EL (cell line): ENCODE measurements at places on chromosomes 6 and 20.
A peak's percentile ranks its signal among the peaks of the same experiment; 100 is the strongest.

DNA sequence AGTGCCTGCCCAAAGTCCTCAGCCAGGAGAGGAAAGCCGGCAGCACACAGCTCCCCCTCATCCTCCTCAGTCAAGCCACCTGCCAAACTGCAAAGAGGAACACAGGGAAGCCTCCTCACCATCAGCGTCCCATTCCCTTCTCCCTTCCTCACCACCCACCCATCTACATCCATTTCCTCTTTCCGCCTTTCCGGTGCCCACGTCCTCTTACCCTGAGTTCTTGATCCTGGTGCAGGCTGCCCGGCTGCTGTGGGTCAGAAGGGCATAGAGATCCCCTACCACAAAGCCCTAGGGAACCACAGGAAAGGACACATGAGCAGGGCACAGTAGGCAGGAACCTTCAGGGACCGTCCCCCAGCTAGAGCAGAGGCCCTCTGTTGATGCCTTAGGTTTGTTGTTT lies 6.0 kb downstream of the GNMT start:
- DNase-seq, result no peak

DNA sequence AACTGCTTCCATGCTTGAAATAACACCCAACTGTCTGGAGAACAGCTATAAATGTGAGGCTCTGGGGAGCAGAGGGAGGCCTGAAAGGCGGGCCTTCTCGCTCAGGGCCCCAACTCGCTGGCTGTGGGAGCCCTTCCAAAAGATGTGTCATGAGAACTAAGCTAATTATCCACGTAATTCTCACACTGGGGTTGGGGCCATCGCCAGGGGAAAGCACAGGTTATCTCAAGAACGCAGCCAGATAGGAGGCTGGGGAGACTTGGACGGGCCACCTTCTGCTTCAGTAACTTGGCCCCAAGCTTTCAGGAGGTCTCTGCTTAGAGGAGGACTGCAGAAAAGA lies 1.6 kb downstream of the PXDC1 start:
- peak; percentile 84 for DNase-seq

- no peak for DNase-seq
These were observed 88.7 kb upstream of the SCP2D1 start for GRCh38 chr20:18724788-18725464.

DNA sequence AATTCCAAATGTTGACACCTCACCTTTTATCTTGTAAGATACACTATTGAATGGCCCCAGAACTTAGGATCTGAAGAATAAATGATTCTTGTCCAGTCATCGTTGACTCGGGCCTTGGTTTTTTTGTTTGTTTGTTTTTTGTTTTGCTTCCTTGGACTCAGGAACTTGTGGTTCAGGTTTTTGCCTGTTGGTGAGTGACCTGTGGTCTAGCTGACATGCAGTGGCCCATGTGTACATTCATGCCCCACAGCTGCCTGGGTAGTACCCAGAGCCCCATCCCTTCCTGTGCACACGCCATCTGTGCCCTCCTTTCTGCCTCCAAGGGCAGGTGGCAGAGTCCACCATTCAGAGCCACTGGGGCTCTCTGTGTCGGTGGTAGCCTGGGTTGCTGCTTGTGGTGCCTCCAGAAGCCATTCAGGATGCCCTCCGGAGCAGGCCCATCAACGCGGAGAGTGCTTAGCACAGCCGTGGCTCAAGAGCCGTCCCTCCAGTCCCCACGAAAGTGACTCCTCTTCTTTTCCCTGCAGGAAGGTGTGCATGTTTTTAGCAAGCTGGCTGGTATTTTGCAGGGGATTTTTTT lies 85.9 kb downstream of the SYNJ2 start:
- no peak for DNase-seq

GRCh38 chr6:137949686-137950390 lies 82.8 kb downstream of the TNFAIP3 start:
- no peak for DNase-seq

DNA sequence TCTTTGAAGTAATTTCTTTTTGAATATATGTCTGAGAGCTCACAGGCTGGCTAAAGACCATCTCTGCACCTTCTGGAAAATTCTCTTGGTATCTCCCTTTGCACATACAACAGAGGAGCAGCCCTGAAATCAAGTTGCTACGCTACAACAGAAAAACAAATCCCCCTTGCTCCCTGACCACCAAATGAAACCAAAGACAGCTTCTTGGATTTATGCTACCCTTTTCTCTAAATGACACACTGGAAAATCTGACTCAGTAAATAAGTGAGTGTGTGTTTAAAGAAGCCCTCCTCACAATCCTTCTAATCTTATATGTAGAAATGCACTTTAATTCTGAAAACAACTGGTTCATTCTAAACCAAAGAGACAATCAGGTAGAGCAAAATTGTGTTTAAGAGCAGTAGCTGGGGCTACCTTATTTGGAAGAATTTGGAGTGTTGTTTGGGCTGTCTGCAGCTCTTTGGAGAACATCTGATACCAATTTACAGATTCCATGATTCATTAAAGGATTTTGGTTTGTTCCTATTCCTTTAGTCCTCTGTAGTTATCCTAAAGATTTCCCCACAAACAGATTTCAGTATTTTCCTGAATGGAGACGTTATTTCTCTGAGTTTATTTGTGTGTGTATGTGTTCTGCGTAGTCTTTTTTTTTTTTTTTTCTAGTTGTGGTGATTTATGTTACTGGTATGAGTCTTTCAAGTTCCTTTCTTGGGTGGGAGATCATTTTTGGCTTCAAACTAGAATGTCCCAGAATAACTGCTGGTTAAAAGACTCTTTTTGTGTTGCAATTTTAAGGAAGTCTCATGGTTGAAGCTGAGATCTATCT lies 36.4 kb upstream of the UTRN start:
- DNase-seq, result peak; percentile 63

- DNase-seq, result no peak
These were observed 2.2 kb downstream of the RGS19 start for GRCh38 chr20:64077094-64077493.

DNA sequence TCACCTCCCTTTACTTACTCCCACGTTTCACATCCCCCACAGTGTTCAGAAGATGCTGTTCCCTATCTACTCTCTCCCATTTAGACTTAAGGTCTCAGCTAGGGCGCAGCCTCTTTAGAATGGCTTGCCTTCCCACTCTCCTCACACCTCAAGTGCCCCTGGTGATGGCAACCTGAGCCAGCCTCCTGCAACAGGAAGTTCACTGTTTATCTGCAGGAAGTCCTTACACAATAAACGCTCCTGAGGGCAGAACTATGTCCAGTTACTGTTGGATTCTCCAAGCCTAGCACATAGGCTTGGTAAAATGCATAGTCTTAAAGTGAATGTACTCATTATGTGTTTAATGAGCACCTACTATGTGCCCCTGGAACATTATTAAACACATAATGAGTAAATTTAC lies 21.9 kb upstream of the RAB22A start:
- no peak for DNase-seq

DNA sequence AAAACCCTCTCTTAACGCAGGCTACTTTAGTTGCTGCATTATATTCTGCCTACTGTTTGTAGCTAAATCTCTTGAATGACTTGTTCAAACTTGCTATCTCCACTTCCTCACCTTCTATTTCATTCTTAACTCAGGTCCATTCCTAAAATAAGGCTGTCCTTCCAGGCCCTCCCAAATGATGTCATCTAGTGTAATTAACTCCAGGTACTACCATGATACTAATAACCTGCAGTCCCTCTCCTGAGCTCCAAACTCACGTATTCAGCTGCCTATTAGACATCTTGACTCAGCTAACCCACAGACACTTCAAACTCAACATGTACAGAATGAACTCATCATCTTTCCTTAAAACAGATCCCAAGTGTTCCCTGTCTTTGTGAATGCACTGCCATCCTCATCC lies 10.5 kb upstream of the TOP1 start:
- DNase-seq, result no peak

DNA sequence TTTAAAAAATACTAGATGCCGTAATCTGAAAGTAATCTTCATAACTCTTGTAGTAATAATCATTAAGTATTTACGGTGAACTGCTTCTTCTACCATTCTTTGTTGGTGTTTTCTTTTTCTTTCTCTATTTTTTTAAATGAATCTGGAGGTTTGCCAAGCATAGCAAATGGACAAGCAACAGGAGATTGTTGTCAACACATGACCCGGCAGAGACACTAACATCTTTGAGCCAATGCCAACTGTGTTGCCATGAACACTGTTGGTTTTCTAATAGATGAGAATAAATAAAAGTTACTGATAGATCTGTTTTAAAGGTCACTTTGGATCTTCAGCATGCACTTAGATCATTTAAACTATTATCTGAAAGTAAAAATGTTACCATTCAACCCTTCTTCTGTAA lies 523.6 kb upstream of the EYS start:
- DNase-seq, result no peak

- peak; percentile 70 for DNase-seq
These were observed 288.1 kb upstream of the PRDM1 start for GRCh38 chr6:105797983-105798453.

DNA sequence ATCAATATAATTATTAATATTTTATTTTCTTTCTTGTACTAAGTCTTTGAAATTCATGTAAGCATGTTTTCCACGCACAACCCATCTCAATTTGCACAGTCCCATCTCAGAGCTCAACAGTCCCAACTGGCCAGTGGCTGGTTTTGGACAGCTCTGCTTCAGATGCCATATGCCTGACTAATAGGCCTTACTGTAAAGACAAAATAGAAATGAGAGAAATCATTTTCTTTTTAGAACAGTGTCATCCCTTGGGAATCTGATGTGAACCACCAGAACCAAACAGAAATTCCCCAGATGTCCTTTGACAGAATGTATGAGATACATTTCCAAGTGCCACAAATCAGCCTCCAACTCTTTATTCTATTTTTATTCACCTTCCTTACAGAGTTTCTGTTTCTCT lies 338.9 kb downstream of the ESR1 start:
- peak; percentile 86 for DNase-seq

GRCh38 chr6:341914-342831 lies 49.4 kb upstream of the IRF4 start:
- DNase-seq, result no peak

- no peak for DNase-seq
These were observed 1.7 kb downstream of the TULP4 start for GRCh38 chr6:158313989-158314388.
